Skin of body (tissue), 3 donors: ENCODE measurements at places on chromosomes 7 and 10. TPM values are rescaled to one million over a fixed set of nuclear protein-coding genes. Genes with fewer than 3 reads are reported as not detected.
A peak's percentile ranks its signal among the peaks of the same experiment; 100 is the strongest.

Gene VWC2
- 0.49 TPM for total RNA-seq

Gene ZP3
- 0.79 TPM for total RNA-seq

Gene MALSU1
- total RNA-seq, result 41.6 TPM

Gene CPXM2
- 4.9 TPM for total RNA-seq

Gene WDFY4
- total RNA-seq, result 4.3 TPM

Gene MBL2
- total RNA-seq, result not detected

- DNase-seq, result peak; percentile 62
These were observed 1.2 kb downstream of the FLNC start for GRCh38 chr7:128831178-128831993.

DNA sequence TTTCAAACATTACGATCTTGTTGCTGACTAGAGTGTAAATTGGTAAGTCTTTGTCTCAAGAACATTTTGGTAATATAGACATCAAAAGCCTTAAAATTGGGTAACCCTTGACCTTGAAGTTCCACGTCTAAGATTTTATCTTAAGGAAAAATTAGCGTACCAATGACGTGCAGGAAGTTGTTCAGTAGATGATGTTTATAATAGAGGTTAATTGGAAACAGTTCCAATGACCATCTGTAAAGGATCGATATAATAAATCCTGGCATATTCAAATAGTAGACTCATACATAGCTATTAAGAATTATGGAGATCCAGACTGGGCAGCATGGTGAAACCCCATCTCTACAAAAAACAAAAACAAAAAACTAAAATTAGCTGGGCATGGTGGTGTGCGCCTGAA lies 20.5 kb downstream of the GRK5 start:
- no peak for DNase-seq

- no peak for DNase-seq
These were observed 138.7 kb downstream of the SLC25A13 start for GRCh38 chr7:96183163-96183670.

DNA sequence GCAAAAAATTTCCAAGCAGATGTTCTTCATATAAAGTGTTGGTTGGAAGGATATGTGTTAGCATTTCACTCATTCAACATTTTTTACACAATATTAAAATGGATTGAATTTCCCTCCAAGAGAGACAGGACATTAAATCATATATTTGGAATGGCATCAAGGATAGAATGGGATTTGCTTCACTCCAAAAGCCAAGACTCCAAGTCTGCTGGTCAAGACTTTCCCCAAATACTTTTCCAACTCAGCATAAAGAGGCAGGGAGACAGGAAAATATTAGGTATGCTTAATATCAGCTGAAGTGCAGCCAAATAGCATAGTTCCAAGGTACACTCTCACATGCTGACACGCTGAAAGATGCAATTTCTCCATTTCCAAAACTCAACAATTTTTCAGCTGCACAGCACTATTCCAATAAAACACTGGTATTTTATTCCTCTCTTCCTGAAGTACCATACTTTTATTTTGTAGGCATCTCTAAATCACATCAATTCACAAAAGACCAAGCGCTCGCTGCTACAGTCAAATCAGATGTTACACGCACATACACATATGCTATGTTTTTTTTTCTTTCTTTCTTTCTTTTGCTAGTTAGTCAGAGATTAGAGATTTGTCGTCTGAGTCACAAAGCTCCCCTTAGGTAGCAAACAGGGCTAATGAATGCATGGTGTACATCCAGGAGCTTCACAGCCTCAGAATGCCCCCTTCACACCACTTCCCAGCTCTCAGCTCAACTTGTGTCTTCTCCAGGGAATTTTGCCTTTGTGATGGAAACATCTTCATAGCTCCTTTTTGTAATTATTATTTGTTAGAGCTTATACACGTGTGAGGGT lies 1033.8 kb upstream of the AUTS2 start:
- peak; percentile 70 for DNase-seq

- no peak for DNase-seq
These were observed 85.8 kb upstream of the NAMPT start for GRCh38 chr7:106370542-106370941.

DNA sequence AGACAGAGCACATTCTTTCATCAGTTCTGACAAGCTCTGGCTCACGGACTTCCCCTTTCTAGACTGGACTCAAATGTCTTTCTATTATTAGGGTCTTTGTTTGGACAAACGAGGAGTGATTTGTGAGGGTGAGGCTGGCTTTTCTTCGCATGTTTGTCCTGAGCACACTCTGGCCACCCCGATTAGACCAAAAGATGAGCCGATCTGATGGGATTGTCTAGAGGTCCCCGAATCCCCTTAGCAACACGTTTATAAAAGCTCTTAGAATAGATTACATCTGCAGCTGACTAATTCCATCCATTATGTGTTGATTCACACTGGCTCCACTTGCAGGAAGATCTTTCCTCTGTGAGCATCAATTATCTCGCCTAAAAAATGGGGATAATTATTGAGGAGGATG lies 675.4 kb upstream of the AUTS2 start:
- no peak for DNase-seq

DNA sequence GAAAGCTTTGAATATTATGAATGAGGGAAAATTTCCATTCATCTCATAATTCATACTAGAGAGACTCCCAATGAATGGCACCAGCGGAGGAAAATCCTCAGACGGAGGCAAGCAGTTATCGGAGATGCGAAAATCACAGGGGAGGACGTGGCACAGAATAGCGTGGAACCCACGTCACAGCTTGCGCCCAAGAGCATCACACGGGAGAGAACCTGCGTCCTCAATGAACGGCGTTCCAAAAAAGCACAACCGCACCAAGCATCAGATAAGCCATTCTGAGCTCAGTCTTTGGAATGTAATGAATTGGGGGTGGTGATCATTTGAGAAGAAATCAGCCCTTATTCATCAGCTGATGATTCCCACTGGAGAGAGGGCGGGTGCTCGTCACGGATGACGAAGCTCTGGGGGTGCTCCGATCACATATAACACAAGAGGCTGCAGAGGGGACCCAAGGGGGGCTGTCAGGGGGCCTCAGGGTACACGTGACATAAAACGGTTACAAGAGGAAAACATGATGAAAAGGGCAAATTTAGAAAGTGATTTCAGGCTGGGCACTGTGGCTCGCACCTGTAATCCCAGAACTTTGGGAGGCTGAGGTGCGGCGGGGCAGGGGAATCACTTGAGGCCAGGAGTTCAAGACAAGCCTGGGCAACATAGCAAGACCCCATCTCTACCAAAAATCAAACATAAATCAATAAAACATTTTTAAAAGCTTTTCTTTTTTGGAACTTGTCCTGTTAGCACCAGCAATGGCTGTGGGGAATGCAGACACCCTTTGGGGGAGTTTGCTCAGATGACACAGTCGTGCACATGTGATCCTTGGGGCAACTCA lies 33.8 kb upstream of the FIS1 start:
- no peak for DNase-seq

- no peak for DNase-seq
These were observed 8.5 kb downstream of the KMT2E start for GRCh38 chr7:105022458-105022857.

GRCh38 chr7:85392789-85393188 lies 205.9 kb upstream of the SEMA3D start:
- no peak for DNase-seq

DNA sequence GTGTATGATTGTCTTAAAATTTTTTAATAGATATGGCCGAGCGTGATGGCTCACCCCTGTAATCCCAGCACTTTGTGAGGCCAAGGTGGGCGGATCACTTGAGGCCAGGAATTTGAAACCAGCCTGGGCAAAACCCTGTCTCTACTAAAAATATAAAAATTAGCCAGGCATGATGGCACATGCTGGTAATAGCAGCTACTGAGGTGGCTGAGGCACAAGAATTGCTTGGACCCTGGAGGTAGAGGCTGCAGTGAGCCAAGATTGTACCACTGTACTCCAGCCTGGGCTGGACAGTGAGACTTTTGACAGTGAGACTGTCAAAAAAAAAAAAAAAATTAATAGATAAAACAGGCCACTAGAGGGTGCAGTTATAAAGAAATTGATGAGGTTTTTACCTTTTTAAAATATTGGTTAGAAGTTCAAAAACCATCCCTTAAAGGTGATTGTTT lies 20.5 kb downstream of the NOM1 start:
- DNase-seq, result no peak

GRCh38 chr10:34716958-34717357 lies 98.1 kb downstream of the PARD3 start:
- DNase-seq, result no peak

- DNase-seq, result no peak
These were observed 157.6 kb upstream of the LANCL2 start for GRCh38 chr7:55207436-55208125.
